ENCODE measurements at places on chromosomes 5 and 9.

GRCh38 chr5:146523698-146524097, 7.7 kb upstream of the GPR151 start:
- no peak for DNase-seq
- H3K27me3 ChIP-seq: no peaks in the 10 kb centered on the region
- no peak overlapping the region for H3K4me3 ChIP-seq
- H3K27ac ChIP-seq: no peak overlapping the region

DNA sequence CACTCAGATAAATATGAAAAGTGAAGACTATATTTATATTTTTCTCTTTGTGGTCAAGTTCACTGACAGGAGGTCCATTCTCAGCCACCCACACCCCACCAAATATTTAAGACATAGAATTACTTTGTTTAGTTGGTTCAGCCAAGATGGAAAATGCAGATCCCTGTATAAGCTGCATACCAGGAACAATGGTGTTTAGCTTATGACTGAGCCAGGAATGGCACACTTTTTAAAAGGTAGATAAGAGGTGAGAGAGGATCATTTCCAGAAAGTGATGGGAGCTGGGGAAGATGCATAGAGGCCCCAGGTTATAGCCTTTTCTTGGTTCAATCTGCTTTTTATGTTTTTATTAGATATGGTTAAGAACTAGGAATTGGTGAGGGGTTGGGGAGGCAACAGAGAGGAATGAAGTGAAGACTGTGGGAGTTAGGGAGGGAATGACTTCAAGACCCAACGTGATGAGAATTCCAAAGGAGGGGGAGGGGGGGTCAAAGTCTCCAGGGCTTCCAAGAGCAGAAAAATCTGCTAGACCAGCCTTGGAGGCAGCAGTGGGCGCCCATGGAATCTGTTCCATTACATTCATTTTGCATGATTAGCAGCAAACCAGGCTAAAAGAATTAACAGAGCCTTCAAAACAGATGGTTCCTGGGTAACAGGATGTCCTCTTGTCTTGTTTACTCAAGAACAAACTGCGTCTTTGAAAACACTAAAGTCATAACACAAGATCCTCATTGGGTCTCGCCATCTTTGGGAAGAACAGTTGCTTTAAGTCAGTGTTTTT, 95.2 kb downstream of the FGF1 start:
- H3K27ac ChIP-seq: no peak overlapping the region
- no peak overlapping the region for H3K4me3 ChIP-seq
- no peaks in the 10 kb centered on the region for H3K36me3 ChIP-seq

GRCh38 chr5:81971111-81971711, 612 bp upstream of the ATG10 start:
- peak overlapping the region; percentile 92 for H3K4me3 ChIP-seq
- DNase-seq: no peak
- H3K4me1 ChIP-seq: no peaks in the 10 kb centered on the region
- H3K36me3 ChIP-seq: no peaks in the 10 kb centered on the region
- H3K27me3 ChIP-seq: no peaks in the 10 kb centered on the region
- peak overlapping the region; percentile 96 for H3K27ac ChIP-seq

DNA sequence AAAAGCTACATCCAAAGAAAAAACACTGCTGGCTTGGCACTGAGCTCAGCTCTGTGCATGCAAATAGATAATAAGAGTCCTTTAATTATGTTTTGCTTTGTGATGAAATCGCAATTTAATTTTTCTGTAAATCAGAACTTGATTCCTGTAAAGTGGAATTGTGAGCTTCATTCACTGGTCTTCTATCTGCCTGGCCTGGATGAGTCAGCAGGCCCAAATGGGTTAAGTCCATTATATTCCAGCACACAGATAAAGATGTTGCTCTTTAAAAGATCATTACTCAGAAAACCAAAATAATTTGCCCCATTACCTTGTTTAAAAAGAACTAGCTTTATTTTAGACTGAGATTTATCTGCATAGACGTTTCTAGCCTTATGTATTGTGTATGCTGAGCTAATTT, 90.4 kb downstream of the CARTPT start:
- H3K4me1 ChIP-seq: peaks cover 21% of the 10 kb centered on the region
- H3K27ac ChIP-seq: peak overlapping the region; percentile 65
- DNase-seq: no peak

GRCh38 chr5:167764641-167765289, 526.7 kb upstream of the WWC1 start:
- H3K4me1 ChIP-seq: no peaks in the 10 kb centered on the region
- no peaks in the 10 kb centered on the region for H3K27me3 ChIP-seq
- H3K4me3 ChIP-seq: no peak overlapping the region
- no peak overlapping the region for H3K27ac ChIP-seq
- DNase-seq: no peak
- no peaks in the 10 kb centered on the region for H3K36me3 ChIP-seq

- no peaks in the 10 kb centered on the region for H3K4me1 ChIP-seq
- H3K4me3 ChIP-seq: no peak overlapping the region
- H3K36me3 ChIP-seq: no peaks in the 10 kb centered on the region
- no peak for DNase-seq
Measured at GRCh38 chr5:141742866-141743851, 61.1 kb upstream of the ARAP3 start.

DNA sequence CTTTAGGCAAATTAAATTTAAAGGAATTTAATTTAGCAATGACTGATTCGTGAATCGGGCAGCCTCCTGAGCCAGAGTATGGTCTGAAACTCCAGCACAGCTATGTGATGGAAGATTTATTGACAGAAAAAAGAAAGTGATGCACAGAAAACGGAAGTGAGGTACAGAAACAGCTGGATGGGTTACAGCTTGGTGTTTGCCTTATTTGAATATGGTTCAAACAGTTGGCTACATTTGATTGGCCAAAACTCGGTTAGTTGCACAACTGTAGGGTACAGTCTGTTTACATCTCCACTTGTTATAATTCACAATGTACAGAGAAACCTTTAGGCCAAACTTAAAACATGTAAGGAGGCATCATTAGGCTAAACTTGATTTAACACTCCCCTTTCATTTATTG, 1716.1 kb upstream of the C9orf72 start:
- no peak overlapping the region for H3K27ac ChIP-seq
- no peaks in the 10 kb centered on the region for H3K27me3 ChIP-seq
- no peak for DNase-seq
- H3K36me3 ChIP-seq: no peaks in the 10 kb centered on the region
- H3K4me1 ChIP-seq: no peaks in the 10 kb centered on the region
- no peak overlapping the region for H3K4me3 ChIP-seq

- no peak overlapping the region for H3K4me3 ChIP-seq
- no peaks in the 10 kb centered on the region for H3K4me1 ChIP-seq
- H3K27ac ChIP-seq: no peak overlapping the region
- H3K36me3 ChIP-seq: no peaks in the 10 kb centered on the region
Measured at GRCh38 chr5:4572311-4573100, 567.6 kb upstream of the ADAMTS16 start.

DNA sequence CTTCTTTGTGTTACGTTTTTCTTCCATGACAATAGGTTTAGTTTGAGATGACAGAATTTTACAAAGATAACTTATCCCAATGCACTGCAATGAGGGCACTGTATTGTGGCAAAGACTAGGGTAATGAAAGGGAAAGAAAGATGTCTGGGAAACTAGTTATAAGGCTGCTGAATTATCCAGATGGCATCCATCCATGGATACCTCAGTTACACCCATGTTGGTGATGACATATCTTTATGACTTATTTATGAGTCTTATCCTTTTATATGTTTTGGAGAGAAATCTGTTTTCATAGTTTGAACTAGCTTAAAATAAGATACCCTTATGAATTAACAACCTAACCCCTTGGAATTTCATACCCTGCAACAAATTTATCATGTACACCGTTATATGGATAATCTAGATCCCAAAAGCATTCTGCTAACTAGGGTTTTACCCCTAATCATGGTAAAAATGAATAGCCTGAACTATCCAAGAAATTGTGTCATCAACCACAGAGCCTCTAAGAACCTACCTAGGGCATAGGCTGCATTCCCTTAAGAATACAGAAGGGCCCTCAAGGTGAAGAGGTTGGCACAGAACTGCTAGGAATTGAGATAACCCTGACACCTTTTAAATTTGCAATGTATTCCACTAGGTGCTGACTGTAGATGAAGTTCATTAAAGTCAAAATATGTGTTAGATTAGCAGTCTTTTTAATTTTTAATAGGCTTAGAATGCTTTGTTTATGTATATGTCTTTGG, 49.5 kb upstream of the RORB start:
- H3K4me3 ChIP-seq: no peak overlapping the region
- no peak overlapping the region for H3K27ac ChIP-seq
- H3K4me1 ChIP-seq: no peaks in the 10 kb centered on the region
- DNase-seq: no peak
- no peaks in the 10 kb centered on the region for H3K36me3 ChIP-seq

GRCh38 chr5:34580983-34581382, 75.1 kb upstream of the RAI14 start:
- H3K27me3 ChIP-seq: no peaks in the 10 kb centered on the region
- no peaks in the 10 kb centered on the region for H3K36me3 ChIP-seq
- no peak for DNase-seq
- peaks cover 7% of the 10 kb centered on the region for H3K4me1 ChIP-seq

DNA sequence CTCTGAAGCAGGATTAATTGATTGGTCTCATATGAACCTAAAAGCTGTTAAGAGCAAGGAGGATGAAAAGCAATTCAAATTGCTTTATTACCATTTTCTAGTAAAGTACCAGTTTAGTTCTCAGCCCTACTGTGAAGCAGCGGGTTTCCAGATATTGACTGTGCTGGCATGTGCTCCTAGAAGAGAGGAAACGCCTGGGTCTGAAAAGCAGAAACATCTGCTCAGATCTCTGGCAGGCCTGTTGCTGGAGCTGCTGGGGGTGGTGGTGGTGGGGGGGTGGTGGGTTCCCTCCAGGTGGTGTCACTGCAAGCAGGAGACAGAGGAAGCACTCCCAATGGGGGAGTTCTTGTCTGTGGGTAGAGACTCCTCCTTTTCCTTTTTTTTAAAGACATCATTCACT, 105.5 kb upstream of the ZNF462 start:
- H3K4me1 ChIP-seq: no peaks in the 10 kb centered on the region
- H3K27ac ChIP-seq: no peak overlapping the region
- no peaks in the 10 kb centered on the region for H3K36me3 ChIP-seq
- H3K27me3 ChIP-seq: no peaks in the 10 kb centered on the region
- DNase-seq: no peak

GRCh38 chr5:67192719-67193438, 3.7 kb downstream of the CD180 start:
- H3K36me3 ChIP-seq: no peaks in the 10 kb centered on the region
- DNase-seq: no peak
- peaks cover 36% of the 10 kb centered on the region for H3K4me1 ChIP-seq
- no peaks in the 10 kb centered on the region for H3K27me3 ChIP-seq

DNA sequence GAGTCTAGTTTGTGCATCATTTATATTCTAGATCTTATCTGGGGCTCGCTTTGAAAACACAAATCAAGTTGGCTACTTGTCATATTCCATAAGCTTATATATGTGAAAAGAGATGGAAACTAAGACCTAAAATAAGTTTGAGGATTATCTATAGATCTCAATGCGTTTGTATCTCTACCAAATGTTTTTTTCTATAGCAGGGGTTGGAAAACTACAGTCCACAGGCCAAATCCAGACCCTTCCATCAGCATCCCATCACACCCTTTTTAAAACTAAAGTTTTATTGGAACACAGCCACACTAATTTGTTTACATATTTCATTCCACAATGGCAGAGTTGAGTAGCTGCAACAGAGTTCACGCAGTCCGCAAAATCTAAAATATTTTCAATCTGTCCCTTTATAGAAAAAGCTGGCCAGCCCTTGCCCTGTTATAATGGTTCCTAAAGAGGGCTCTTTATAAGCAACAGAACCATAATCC, 230.0 kb downstream of the ADAMTSL1 start:
- no peaks in the 10 kb centered on the region for H3K36me3 ChIP-seq
- no peak for DNase-seq
- H3K27me3 ChIP-seq: no peaks in the 10 kb centered on the region
- H3K27ac ChIP-seq: no peak overlapping the region

- no peak overlapping the region for H3K27ac ChIP-seq
- no peak for DNase-seq
- no peaks in the 10 kb centered on the region for H3K36me3 ChIP-seq
- no peaks in the 10 kb centered on the region for H3K4me1 ChIP-seq
- H3K27me3 ChIP-seq: no peaks in the 10 kb centered on the region
Measured at GRCh38 chr5:62825623-62826220, 247.1 kb downstream of the LRRC70 start.

GRCh38 chr5:36637101-36637500, 30.7 kb downstream of the SLC1A3 start:
- no peak overlapping the region for H3K4me3 ChIP-seq
- H3K27me3 ChIP-seq: no peaks in the 10 kb centered on the region
- no peak overlapping the region for H3K27ac ChIP-seq
- no peaks in the 10 kb centered on the region for H3K36me3 ChIP-seq
- no peak for DNase-seq

DNA sequence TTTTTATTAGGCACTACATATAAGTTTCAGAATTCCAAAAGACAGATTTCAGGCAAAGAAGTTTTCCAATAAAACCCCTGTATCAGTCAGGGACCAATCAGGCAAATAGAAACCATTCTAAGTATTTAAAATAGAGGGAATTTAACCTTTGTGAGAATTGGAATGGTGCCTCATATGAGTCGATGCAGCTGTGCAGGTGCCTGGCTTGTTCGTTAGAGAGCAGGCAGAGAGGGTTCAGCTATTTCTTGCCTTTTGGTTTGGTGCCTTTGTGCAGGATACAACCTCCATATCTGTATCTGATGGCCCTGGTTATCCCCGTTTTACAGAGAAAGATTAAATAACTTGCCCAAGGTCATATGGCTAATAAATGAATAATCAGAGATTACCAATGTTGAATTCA, 6.0 kb upstream of the DDX4 start:
- H3K36me3 ChIP-seq: no peaks in the 10 kb centered on the region
- no peak overlapping the region for H3K27ac ChIP-seq
- no peaks in the 10 kb centered on the region for H3K4me1 ChIP-seq
- H3K4me3 ChIP-seq: no peak overlapping the region
- H3K27me3 ChIP-seq: no peaks in the 10 kb centered on the region

GRCh38 chr9:37729499-37729898, 24.1 kb upstream of the TRMT10B start:
- H3K4me1 ChIP-seq: no peaks in the 10 kb centered on the region
- H3K4me3 ChIP-seq: no peak overlapping the region
- no peaks in the 10 kb centered on the region for H3K27me3 ChIP-seq
- no peak for DNase-seq

DNA sequence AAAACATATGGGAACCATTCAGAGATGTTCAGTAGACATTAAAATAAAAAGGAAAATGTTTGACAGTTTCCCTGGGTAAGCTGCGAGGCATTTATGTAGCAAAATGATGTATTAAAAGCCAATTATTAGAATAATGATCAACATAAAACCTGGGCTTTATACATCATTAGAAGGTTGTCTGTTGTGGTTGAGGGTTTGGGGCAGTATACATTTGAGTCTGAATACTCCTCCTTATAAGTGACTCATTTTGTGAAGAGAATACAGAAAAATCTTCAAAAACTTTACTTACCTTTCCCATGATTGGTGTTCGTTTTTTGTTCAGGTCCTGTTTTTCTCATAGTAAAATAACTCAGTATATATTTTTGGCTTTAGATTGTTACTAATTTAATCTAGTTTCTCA, 119.5 kb downstream of the ZCCHC7 start:
- H3K4me3 ChIP-seq: no peak overlapping the region
- no peaks in the 10 kb centered on the region for H3K27me3 ChIP-seq
- H3K4me1 ChIP-seq: no peaks in the 10 kb centered on the region
- DNase-seq: no peak
- H3K27ac ChIP-seq: no peak overlapping the region

Measured in thoracic aorta (tissue), 2 donors.